Breast epithelium (tissue), 4 donors: ENCODE measurements at places on chromosomes 4 and X. TPM values are rescaled to one million over a fixed set of nuclear protein-coding genes. Genes with fewer than 3 reads are reported as not detected.

The GABRA4 gene
- total RNA-seq: not detected

The AMOT gene
- total RNA-seq: 14.1 TPM

The COL4A6 gene
- 6.9 TPM for total RNA-seq

The NPNT gene
- 26.8 TPM for total RNA-seq

The IL3RA gene
- 7.4 TPM for total RNA-seq

The TRIML1 gene
- total RNA-seq: not detected

The WDFY3 gene
- 125 TPM for total RNA-seq
